ENCODE measurements at places on chromosomes 12 and 14. TPM values are rescaled to one million over a fixed set of nuclear protein-coding genes. Genes with fewer than 3 reads are reported as not detected.

Gene CALCOCO1
- total RNA-seq: 73.1 TPM

Gene ADCK1
- total RNA-seq: 7.0 TPM

Gene KRT77
- total RNA-seq: not detected

Gene BTBD7
- total RNA-seq: 24.6 TPM

Gene KRT75
- not detected for total RNA-seq

Gene CABP1
- total RNA-seq: 0.37 TPM

All from subcutaneous preadipocyte (primary cell).